ENCODE measurements at places on chromosomes 1 and 21. TPM values are rescaled to one million over a fixed set of nuclear protein-coding genes. Genes with fewer than 3 reads are reported as not detected.

Gene AADACL4
- total RNA-seq = not detected

DNA sequence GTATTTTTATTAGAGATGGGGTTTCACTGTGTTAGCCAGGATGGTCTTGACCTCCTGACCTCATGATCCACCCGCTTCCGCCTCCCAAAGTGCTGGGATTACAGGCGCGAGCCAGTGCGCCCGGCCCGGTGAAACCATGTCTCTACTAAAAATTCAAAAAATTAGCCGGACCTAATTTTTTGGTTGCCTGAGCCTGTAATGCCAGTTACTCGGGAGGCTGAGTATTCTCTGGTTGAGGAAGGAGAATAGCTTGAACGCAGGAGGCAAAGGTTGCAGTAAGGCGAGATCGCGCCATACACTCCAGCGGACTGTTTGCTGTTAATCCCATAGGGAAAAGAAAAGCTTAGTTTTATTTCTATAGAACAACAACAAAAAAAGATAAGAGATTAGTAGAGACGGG, 29.9 kb upstream of the HJV start:
- no peaks in the 10 kb centered on the region for H3K27me3 ChIP-seq
- DNase-seq = no peak
- no peaks in the 10 kb centered on the region for H3K36me3 ChIP-seq

- H3K36me3 ChIP-seq = no peaks in the 10 kb centered on the region
- no peak overlapping the region for H3K4me3 ChIP-seq
- no peak for DNase-seq
- H3K27me3 ChIP-seq = no peaks in the 10 kb centered on the region
- no peaks in the 10 kb centered on the region for H3K4me1 ChIP-seq
Measured at GRCh38 chr1:49346767-49347349, 570.2 kb upstream of the BEND5 start.

DNA sequence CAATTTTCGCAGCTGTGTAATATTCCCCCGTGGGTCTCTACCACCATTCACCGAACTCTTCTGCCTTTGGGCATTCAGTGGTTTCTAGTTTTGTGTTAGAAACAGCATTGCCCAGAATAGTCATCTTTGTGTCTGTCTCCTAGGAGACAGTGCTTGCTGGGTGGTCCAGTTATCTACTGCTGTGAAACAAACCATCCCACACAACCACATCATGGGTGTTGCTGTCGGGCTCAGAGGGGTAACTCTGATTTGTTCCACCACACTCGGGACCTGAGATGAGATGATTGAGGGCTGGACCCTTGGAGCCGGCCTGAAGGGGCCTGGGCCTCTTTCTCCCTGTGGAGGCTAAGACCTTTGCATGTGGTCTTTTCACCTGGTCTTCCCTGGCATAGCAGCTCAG, 427.2 kb upstream of the VAMP3 start:
- H3K27me3 ChIP-seq = no peaks in the 10 kb centered on the region
- peaks cover 13% of the 10 kb centered on the region for H3K4me1 ChIP-seq
- no peak overlapping the region for H3K4me3 ChIP-seq

- no peak overlapping the region for H3K27ac ChIP-seq
- H3K27me3 ChIP-seq = no peaks in the 10 kb centered on the region
- no peaks in the 10 kb centered on the region for H3K4me1 ChIP-seq
Measured at GRCh38 chr1:43994794-43995790, 3.7 kb downstream of the CCDC24 start.

- H3K36me3 ChIP-seq = no peaks in the 10 kb centered on the region
- H3K27me3 ChIP-seq = no peaks in the 10 kb centered on the region
- no peaks in the 10 kb centered on the region for H3K4me1 ChIP-seq
- no peak for DNase-seq
- H3K27ac ChIP-seq = no peak overlapping the region
Measured at GRCh38 chr1:30698401-30698981, 24.9 kb downstream of the MATN1 start.

Data from heart left ventricle (tissue), 16 donors.